ENCODE measurements at places on chromosomes 16 and 17. TPM values are rescaled to one million over a fixed set of nuclear protein-coding genes. Genes with fewer than 3 reads are reported as not detected.

The WNK4 gene
- total RNA-seq: 0.28 TPM

The MYH8 gene
- total RNA-seq: not detected

The CASKIN2 gene
- total RNA-seq: 35.6 TPM

The SOST gene
- total RNA-seq: not detected

The PERCC1 gene
- total RNA-seq: not detected

The KRT13 gene
- total RNA-seq: not detected

The RSL1D1 gene
- 63.5 TPM for total RNA-seq

The NRN1L gene
- total RNA-seq: 2.9 TPM

The PYCARD gene
- total RNA-seq: 5.9 TPM

The CCL17 gene
- total RNA-seq: not detected

The RNF40 gene
- total RNA-seq: 124 TPM

The HSD11B2 gene
- total RNA-seq: 3.4 TPM

The MYCBPAP gene
- 5.9 TPM for total RNA-seq

Data from dorsolateral prefrontal cortex (tissue), 122 donors.